ENCODE measurements at places on chromosomes 7 and 10.

DNA sequence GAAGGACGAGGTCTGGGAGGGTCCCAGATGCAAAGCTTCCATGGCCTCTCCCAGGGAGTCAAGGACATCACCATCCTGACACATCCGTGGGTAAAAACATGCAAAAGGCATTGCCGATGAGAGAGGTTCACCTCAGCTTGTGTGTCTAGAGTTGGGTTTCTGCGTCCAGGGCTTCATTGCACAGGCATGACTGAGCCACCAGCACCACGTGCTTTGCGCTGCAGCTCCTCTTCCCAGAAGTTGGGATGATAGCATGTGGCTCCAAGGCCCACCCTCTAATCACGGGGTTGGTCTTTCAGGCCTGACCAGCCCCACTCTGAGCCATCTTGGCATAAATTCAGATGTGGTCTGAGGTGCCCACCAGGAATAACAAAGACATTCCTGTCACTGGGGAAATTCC, 7.1 kb upstream of the RASGEF1A start:
- no peak for DNase-seq

- no peak for DNase-seq
Observed at GRCh38 chr7:79037001-79037400, 416.5 kb downstream of the MAGI2 start.

GRCh38 chr10:97584798-97585438, 729 bp downstream of the HOGA1 start:
- no peak for DNase-seq

DNA sequence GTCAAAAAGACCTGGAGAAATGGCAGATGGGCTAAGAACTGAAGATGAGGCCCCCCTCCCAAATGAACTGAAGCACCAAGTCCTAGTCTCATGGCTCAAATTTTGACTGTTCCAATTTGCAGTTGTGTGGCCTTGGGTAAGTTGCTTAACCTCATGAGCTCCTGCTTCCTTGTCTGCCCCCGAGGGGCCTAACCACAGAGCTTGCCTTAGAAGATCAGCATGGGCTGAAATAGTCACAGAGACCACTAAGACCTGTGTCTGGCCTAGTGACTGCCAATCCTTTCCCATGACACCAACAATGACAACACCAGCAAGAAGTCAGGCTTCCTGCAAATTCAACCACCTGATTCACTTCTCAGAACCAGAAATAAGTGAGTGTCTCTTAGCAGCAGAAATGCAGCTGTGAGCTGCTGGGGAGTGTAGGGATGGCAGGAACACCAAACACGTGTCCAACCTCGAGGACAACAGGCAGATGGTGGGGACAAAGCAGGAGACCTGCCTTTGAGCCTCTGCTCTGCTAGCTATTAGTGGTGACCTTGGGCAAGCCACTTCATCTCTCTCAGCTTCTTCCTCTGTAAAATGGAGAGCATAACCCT, 23.7 kb downstream of the CRHR2 start:
- no peak for DNase-seq

DNA sequence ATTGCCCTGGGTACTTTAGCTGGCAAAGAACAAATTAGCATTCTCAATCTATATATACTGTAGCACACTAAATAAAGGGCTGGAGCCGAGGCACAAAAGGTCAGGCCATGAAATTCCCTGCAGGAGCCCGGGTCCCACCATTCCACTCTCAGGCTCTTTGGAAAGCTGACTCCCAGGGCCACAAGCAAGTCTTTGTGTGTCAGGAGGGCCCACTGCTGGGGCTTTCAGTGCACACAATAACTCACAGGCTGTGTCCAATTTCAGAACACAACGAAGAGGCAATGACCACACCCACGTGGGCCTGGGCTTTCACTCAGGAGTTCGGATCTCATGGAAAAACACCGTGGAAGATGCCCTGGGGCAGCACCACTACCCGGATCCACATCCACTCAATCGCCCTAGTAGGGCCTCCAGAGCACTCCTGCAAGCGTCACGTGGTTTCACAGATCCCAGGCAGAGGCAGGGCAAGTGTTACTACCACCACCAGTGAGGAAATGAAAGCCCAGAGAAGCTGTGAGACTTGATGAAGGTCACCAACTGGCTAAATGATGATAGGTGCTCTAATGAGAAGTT, 60.3 kb downstream of the COBL start:
- DNase-seq: no peak

- no peak for DNase-seq
Observed at GRCh38 chr7:69844264-69844868, 246.1 kb downstream of the AUTS2 start.

GRCh38 chr10:4062751-4063150, 277.7 kb upstream of the KLF6 start:
- no peak for DNase-seq

DNA sequence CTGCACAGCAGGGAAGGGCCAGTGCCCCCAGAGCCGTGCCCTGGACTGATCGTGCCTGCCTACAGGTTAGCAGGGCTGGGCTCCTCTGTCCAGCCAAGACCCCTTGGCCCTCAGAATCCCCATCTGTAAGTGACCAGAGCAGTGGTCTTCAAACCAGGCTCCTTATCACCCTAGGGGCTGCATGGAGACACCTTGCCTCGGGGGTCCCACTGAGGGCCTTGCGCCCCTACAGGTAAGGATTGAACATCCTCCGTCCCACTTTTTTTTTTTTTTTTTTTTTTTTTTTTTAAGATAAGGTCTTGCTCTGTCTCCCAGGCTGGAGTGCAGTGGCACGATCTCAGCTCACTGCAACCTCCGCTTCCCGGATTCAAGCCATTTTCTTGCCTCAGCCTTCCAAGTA, 32.6 kb upstream of the RADIL start:
- no peak for DNase-seq

GRCh38 chr10:20698837-20699236, 198.3 kb downstream of the NEBL start:
- no peak for DNase-seq
